ENCODE measurements at places on chromosomes 16 and 17.
A peak's percentile ranks its signal among the peaks of the same experiment; 100 is the strongest.

DNA sequence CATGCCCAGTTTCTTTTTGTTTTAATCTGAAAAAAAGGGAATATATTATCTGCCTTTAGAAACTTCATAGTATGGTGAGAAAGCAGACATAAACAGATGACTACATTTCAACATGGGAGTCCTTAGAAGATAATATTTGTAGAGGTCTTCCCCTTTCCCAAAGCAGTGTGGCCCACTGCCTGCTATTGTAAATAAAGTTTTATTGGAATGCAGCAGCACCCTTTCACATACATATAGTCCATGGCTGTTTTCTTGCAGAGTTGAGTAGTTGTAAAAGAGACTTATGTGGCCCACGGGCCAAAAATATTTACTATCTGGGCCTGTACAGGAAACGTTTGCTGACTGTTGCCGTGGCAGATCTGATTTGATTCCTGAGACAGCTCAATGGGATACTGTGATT, 8.5 kb downstream of the KATNIP start:
- no peak for DNase-seq

DNA sequence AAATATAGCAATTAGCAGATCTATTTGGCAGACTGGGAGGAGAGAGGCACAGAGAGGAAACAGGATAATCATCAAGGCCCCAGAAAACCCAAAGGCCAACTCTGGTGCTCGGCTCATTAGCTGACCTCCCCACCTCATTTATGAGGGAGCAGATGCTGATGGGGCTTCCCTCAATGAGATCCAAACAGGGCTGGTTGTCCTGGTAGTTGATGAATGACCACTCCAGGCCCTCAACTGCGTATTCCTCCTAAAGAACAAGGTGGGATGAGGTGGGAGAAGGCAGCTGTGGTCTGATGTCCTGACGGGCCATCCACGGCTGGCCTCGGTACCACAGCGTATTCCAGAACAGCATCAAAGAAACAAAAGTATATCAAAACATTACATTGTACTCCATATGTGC, 20.8 kb downstream of the ZNHIT3 start:
- DNase-seq: no peak

DNA sequence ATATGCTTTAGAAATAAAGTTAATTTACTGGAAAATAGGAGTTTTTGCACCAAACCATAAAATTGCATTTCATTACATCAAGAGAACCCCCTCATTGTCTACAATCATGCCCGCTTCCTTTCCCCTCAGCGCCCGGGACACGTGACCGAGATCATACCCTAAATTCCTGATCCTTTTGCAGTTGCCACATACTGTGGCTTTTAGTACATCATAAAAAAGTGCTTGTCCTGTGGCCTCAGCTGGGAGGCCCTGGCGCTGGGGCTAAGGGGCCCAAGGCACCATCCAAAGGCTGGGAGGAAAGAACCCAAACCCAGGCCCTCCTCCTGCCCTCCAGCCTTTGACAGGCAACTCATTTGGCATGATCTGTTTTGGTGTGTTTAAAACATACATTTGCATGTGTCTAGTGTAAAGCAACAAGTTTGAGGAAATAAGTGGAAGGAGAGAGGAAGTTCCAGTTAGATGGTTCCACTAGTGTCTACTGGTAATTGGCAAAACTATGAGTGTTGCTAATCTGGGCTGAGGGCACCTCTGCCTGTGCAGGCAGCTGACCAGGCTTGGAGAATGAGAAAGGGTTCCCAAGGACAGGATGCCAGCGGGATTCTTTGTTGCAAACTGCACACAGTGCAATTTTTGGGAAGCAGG, 6.0 kb downstream of the CDK5R1 start:
- no peak for DNase-seq

- DNase-seq: no peak
Observed at GRCh38 chr16:56625943-56626654, 518 bp downstream of the MT1E start.

DNA sequence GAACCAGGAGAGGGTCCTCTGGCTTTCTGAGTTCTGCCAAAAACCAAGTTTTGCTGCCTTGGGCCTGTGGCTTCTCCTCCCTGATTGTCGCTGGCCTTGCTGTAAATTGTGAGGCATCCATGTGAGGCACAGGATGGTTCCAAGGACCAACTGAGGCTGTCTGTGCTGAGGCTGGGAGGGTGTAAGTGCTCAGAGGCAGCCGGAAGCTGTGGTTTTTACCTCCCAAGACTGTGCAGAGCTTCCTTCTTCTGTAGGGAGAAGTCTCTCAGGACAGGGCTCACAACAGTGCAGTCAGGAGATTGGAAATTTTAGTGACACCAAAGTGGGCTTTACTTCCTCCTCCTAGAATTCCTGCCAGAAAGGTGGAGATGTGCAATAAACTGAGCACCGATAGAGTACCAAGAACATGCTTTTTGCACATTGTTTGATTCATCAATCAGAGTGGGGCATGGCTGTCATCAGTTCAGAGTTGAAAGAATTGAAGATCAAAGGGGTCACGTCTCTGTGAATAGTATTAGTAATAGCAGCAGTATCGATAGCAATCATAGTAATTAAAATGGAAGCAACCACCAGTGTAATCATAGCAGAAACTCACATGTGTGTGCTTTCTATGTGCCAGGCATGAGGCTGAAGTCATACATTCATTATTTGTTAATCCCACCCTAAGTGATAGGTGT, 467.1 kb downstream of the WWOX start:
- no peak for DNase-seq

DNA sequence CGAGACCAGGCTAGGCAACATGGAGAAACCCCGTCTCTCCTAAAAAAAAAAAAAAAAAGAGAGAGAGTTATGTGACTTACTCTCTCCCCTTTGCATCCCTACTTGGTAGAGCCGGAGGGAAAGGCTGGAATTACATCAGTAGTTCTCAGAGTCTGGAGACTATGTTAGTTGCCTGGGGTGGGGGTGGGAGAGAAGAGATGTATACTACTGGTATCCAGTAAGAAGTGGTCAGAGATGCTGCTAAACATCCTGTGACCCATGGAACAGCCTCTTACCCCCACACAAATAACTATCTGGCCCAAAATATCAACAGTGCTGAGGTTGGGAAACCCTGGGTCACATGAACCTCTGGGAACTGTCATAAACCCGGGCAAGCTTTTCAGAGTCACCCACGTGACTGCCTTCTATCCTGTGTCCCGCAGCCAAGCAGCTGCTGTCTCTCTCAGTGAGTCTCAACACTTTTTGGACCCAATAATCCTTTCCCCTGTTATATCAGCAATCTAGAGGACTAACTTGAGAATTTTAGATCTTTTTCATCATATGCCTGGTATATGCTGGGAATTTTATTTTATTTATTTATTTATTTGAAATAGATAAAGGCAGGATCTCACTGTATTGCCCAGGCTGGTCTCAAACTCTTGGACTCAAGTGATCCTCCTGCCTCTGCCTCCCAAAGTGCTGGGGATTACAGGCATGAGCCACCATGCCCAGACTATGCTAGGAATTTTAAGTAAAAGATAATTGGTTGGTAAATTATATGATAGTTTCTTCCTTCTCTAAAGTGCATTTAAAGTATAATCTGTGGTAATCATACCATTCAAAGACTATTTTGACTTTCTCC, 8.7 kb downstream of the EIF1 start:
- no peak for DNase-seq

- DNase-seq: peak; percentile 45
Observed at GRCh38 chr16:88527186-88527936, 42.8 kb upstream of the ZC3H18 start.

DNA sequence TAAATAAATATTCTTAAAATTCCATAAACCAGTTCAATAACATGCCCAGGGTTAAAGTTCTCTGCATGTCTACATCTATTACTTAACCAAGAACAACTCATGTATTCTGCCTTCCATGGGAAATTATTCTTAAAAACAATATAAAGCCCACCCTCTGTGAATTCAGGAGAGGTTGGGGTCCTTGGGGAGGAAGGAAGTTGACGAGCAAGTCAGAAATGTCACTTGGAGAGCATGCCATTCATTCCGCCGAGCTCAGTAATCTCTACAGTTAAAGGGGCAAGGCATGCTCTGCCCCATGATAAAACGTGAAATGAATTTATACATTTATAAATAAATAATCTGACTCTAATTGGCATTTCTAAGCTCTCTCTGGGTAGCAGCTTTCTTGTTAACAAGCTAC, 405.1 kb downstream of the TOX3 start:
- no peak for DNase-seq

GRCh38 chr16:3174618-3175148, 13.3 kb upstream of the OR1F1 start:
- DNase-seq: no peak

DNA sequence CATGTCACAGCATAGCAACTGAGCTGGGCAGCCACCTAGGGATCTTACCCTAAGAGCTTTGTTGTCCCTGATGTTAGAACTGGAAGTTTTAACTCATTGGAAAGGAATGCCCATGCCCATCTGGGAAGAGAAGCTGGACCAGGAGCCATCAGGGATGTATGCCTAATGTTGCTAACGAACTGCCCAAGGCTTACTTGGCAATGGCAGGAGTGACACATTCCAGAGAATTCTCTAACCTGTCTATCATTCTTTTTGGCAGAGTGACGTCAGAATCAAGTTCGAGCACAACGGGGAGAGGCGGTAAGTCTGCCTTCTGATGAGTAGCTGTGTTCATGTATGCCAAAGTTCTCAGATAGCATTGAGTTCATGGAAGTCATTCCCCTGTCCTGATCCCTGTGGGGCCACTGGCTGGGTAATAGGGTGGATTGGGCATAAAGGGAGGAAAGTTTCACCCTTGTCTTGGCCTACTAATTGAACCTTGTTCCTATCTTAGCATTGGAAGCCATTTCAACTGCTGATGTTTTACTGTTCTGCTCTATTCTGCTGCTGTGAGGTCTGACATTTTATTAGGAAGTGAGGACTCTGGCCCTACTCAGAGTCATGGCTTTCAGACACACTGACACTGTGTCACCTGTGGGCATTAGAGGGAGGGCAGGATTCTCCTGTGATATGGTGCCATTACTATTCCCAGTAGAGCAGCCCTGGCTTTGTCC, 23.7 kb downstream of the MAP3K3 start:
- no peak for DNase-seq

- no peak for DNase-seq
Observed at GRCh38 chr17:69061721-69062556, 1.2 kb upstream of the ABCA9 start.

DNA sequence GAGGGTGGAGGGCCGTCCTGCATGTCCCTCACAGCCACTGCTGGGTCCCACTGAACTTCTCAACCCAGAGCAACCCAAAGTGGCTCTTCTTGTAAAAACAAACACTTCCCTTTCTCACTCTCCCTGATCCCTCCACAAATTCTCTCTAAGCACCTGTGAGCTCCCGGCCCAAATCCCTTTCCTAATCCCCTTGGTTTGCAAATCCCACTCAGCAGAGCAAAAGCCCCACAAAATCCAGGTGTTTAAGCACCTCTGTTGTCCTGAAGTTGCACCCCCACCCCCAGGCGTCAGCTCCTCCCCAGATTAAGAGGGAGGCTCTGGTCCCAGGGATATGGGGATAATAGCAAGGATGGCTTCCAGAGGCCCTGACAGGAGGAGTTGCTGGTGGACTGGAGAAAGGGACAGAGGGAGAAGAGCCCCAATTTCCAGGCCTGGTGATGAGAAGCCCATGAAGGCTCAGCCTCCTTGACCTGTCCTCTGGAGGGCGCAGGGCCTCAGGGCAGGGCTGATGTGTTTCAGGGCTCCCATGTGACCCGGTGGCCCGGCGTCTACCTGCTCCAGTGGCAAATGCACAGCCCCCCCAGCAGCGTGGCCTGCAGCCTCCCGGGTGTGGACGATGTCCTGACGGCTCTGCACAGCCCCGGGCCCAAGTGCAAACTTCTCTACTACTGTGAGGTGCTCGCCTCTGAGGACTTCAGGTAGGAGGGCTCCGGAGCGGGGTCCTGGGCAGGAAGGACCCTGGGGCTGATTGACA, 23.0 kb downstream of the NAGPA start:
- no peak for DNase-seq

- no peak for DNase-seq
Observed at GRCh38 chr16:58847902-58848661, 114.0 kb upstream of the GOT2 start.

DNA sequence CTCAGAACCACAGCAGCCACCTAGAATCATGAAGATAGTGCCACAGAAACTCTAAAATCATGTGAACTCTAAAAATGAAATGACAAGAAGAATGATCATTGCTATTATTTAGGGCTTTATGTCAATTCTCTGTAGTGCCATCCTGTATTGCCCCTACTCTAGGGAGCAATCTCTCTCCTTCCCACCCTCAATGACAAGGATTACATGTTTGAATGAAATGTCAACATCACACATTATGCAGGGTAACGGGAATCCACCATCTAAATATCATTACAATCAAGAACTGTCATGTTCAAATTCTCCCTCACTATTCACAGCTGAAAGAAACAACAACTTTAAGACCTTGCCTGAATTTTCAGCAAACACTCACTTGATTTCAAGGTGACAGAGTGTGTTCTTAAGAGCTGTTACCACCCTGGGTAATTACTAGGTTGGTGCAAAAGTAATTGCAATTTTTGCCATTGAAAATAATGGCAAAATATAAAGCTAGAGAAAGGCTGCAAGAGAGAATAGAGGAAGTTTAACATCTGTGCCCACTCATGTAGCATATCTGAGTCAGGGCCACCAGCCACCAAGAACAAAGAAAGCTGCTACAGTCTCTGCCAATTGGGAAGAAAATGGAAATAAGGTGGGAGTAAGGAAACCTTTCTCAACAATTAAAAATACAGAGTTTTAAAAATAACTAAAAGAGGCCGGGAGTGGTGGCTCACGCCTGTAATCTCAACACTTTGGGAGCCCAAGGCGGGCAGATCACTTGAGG, 112.8 kb upstream of the PSMD7 start:
- DNase-seq: no peak

DNA sequence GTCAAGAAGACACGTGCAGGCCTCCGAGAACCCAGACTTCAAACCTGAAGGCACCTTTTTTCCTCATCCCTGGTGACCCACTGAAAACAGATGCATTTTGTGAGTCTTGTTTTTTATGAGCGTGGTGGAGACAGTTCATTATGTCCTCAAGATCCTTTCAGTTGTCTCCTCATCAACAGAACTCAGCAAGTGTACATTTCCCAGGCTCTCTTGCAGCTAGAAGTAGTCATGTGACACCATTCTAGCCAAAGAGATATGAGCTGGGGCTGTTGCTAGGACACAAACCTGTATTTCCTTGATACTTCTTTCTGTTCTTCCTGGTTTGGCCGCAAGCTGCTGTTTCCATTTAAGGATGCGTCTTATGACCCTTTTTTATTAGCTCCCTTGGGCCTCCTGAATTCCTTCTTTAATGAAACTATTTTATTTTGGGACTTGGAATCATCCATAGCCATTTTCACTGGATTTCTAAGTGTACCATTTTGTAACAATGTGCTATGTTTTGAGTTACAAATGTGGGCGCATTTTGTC, 135.7 kb upstream of the FOXF1 start:
- DNase-seq: no peak

Data from stimulated activated CD4-positive, alpha-beta T cell treated with anti-CD3 and anti-CD28 coated beads, Interleukin-4, amount 100 ng/mL, for 48 hours (primary cell).